ENCODE measurements at places on chromosomes 12 and 14.

- DNase-seq: no peak
Measured at GRCh38 chr14:93094121-93094918, 21.4 kb downstream of the ITPK1 start.

- no peak for DNase-seq
Measured at GRCh38 chr14:95334044-95334443, 14.3 kb upstream of the CLMN start.

DNA sequence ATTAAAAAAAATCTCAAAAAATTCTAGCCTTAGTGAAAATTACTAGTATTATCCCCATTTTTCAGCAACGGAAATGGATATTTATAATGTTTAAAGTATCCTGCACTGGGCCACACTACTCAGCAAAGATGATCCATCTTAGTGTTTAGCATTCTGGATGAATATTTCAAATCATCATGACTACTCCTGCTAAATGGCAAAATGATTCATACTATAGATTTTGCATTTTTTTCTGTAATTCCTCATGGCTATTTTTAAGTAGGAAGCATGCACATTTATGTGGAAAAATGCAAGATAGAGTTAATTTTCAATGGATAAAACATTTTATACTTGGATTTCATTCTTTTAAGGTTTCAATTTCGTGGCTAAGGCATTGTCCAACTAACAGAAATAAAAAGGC is 59.6 kb downstream of the LRFN5 start:
- no peak for DNase-seq

- peak; percentile 12 for DNase-seq
Measured at GRCh38 chr14:54475187-54475899, 13.4 kb downstream of the GMFB start.

DNA sequence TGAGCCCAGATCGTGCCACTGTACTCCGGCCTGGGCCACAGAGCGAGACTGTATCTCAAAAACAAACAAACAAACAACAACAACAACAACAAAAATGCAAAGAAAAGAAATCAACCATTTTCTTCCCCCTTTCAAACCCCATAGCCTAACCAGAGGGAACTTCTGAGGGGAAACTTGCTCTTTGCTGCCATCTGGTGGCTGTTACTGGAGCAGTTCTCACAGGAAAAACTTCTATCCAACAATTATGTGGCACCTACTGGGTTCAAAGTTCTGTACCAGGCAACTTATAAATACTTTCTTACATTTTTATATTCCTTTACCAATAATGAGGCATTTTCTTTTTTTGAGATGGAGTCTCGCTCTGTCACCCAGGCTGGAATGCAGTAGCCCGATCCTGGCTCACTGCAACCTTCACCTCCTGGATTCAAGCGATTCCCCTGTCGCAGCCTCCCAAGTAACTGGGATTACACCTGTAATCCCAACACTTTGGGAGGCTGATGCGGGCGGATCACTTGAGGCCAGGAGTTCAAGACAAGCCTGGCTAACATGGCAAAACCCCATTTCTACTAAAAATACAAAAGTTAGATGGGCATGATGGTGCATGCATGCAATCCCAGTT is 50.9 kb upstream of the BICDL1 start:
- no peak for DNase-seq
